ENCODE measurements at places on chromosomes 6 and 20. TPM values are rescaled to one million over a fixed set of nuclear protein-coding genes. Genes with fewer than 3 reads are reported as not detected.

SPATA2 gene
- 4.0 TPM for total RNA-seq

DNA sequence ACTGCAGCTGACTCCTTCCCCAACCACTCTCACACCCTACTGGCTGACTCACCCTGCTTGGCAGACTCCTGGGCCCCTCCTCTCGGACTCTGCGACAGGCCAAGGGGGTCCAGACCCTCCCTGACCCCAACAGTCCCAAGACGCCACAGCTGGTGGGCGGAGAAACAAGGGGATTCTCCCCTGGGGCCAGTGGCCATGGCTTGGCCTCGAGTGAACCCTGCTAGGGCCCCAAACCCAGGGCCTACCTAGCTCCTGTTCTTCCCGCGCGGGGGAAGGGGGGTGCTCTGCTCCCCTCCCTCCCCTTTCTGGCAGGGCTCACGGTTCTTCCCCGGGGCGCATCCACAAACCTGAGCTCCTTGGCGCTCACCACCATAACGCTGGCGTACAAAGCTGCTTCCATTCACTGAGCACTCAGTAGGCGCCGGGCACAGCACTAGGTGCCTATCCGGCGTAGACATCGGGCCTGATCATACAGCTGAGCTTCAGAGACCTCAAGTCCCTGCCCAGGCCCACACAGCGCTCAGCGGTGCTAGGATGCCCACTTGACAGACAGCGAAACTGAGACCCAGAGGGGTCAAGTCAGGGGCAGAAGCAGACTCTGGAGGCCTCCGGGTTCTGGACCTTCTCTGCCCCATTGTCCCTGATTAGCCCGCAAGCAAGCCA, 597 bp downstream of the ADA start:
- H3K36me3 ChIP-seq: no peaks in the 10 kb centered on the region
- DNase-seq: no peak
- peaks cover 36% of the 10 kb centered on the region for H3K4me1 ChIP-seq
- H3K27ac ChIP-seq: peak overlapping the region; percentile 88
- H3K4me3 ChIP-seq: peak overlapping the region; percentile 80

DNA sequence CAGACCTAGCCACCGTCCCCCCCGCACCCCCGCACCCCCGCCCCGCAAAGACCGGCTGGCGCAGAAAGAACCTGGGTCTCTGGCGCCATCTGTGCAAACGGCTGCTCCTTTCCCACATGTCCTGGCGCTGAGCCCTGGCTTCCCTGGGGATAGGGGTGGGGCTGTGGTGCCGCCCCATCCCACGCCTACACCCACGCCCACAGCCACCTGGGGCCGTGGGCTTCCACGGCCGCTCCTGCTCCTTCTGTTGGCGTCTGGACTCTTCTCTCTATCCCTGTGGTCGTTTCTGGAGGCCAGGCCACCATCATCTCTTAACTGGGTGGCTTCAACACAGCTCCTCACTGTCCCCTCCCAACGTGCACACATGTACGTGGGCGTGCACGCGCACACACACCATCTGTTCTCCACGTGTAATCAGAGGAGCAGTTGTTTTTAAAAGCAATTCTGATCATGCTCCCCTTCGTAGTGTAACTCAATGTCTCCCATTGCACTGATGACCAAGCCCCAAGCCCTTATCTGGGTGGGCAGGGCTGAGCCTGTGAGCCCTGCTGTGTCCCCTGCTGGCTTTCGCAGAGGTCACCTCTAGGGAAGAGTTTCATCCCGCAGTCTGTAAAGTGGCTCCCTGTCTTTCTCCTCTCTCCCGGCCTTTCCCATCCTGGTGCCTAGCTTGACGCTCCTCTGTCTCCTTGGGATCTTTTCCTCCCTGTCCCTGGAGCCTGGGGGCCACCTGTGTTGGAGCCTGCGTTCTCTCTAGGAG, 31.9 kb upstream of the FAM83D start:
- H3K36me3 ChIP-seq: peaks cover 3% of the 10 kb centered on the region
- DNase-seq: no peak
- no peak overlapping the region for H3K27ac ChIP-seq
- no peak overlapping the region for H3K4me3 ChIP-seq
- H3K27me3 ChIP-seq: no peaks in the 10 kb centered on the region
- H3K4me1 ChIP-seq: peaks cover 12% of the 10 kb centered on the region

DNA sequence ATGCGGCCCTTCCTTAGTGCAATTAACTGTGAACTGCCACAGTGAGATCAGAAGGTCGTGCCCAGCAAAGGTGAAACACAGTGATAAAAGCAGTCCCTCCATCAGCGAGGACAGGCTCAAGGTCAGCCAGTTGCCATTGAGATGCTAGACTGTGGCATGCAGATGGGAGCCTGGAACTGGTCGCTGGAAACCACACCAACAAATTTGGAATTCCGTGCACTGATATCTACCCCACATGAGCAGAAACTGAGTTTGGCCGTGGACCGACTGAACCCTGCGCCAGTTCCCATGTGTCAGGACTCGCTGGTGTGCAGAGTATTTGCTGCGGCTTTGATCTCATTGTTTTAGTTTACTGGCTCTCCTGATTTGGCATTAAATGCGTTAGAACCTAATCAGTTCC, 125.6 kb upstream of the QKI start:
- no peaks in the 10 kb centered on the region for H3K27me3 ChIP-seq
- H3K4me3 ChIP-seq: no peak overlapping the region
- H3K36me3 ChIP-seq: no peaks in the 10 kb centered on the region
- H3K4me1 ChIP-seq: no peaks in the 10 kb centered on the region
- DNase-seq: no peak

- H3K27ac ChIP-seq: peak overlapping the region; percentile 58
- no peaks in the 10 kb centered on the region for H3K27me3 ChIP-seq
- no peak overlapping the region for H3K4me3 ChIP-seq
- no peak for DNase-seq
- H3K4me1 ChIP-seq: peaks cover 60% of the 10 kb centered on the region
These were observed 58.3 kb downstream of the KIF6 start for GRCh38 chr6:39666706-39667489.

DNA sequence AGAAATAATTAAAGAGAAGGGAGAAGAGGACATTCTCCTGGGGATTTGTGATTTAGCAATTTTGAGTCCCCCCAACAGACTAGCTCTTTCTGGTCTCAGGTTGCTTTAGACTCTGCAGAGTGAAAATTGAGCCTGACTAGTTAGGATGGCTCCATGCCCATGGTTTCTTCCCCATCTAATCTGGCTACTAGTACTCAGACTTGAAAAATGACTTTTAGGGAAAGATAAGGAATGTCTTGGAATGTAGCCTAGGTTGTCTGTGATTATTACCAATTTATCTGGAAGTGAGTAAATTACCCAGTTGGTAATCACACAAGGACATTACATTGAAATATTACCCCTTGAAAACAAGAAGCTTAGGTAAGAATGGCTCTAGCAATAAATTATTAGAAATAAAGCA, 4.2 kb downstream of the BEND6 start:
- no peaks in the 10 kb centered on the region for H3K27me3 ChIP-seq
- H3K27ac ChIP-seq: no peak overlapping the region
- no peak for DNase-seq
- H3K36me3 ChIP-seq: no peaks in the 10 kb centered on the region
- no peak overlapping the region for H3K4me3 ChIP-seq

DNA sequence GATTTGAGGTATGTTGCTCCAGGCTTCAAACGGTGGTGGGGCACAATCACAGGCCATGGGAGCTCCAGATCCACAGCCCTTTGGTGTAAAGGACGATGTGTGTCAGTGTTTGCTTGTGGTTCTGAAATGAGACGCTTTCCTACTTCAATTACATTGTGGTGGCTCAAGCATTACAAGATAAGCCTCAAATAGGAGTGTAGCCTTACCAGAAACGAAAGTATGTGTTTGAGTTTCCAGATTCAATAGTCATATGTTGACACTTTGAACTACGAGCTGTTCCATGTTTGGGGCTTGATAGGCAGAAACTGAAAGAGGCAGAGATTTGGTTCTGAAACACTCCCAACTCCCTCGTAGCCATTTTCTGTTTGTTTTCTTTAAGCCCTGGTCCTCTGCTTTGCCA, 187.1 kb downstream of the MYLK4 start:
- H3K27ac ChIP-seq: peak overlapping the region; percentile 29
- no peaks in the 10 kb centered on the region for H3K27me3 ChIP-seq
- peaks cover 10% of the 10 kb centered on the region for H3K4me1 ChIP-seq
- no peaks in the 10 kb centered on the region for H3K36me3 ChIP-seq
